ENCODE measurements at places on chromosomes 2 and 18.

- DNase-seq = no peak
Observed at GRCh38 chr2:162473-163382, 101.1 kb downstream of the SH3YL1 start.

DNA sequence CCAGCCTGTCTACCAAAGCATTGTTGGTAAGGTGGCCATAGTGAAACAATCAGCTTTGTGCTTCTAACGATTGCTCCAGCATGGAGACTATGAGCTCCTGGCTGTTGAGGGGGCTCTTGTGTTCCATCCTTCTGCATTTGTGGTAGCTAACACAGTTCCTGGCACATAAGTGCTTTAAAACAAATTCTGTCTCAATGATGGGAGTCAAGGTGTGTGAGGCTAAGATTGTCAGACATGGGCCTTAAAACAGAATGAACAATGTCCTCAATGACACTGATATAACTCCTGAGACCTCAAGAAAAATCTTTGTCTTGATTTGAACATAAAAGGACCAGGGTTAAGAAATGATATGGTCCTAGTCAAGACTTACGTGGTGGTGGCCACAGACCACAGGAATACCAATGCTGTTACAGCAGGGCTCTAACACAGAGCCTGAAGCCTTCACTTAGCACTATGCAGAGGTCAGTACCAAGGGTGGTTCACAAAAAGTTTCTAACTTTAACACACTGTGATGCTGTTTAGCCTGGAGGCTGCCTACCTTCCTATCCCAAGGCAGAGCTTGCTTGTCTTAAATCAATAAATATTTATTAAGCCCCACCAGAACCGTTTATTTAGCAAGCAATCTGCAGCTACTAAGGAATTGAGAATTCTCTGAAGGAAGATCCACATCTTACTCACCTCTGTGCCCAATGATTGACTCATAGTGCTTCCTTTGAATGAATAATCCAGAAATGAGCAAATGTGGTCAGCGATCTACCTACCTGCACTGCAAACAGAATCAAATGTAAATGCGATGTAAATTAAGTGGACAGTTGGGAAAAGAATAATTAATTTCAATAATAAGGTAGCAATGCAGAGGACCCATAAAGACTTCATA lies 35.1 kb downstream of the EVA1A start:
- DNase-seq = no peak

GRCh38 chr18:13560306-13560705 lies 166.1 kb downstream of the FAM210A start:
- DNase-seq = no peak

DNA sequence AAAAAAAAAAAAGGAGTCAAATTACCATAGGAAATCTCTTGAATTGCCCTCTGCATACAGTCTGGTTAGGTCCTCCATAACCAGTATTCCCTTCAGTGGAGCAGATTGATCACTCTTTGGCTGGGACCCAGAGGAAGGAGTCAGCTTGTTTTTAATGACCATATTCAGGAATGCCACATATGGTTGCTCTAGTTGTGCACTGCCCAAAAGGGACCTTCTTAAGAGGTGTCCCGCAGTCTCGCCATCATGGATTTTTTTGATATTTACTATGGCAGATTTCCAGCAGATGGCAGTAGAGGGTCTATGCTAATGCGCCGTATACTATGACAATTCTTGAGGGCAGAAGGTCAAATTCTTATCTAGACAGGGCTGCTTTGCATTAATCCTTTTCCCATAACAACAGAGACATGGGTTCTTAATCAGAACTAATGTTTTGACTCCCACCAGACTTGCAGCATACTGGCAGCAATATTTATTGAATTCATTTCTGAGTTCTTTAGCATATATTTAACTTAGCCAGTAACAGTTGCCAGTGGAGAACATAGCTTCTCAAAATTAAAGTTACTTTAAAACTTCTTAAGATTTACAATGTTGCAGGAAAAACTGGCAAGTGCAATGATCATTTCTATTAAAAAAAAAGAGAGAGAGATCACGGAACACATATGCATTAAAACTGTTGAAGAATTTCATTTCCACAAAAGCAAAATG lies 31.8 kb upstream of the INPP4A start:
- DNase-seq = no peak

- DNase-seq = no peak
Observed at GRCh38 chr2:1794821-1795220, 50.5 kb upstream of the PXDN start.

- DNase-seq = no peak
Observed at GRCh38 chr2:204135752-204136151, 199.2 kb downstream of the ICOS start.

DNA sequence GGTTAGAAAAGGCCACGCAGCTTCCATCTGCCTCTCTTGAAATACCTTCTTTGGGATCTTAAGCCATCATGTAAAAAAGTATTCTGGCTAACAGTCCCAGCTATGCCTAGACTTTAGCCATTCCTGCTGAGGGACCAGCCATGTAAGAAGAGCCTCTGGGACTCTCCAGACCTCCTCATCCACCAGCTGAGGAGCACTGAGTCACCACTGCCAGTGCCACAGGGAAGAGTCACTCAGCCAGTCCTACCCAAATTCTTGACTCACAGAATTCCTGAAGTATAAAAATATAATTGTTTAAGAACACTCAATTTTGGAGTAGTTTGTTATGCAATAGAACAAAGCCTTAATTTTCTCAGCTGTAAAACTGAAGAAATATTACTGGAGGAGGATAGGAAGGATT lies 436.7 kb downstream of the ZEB2 start:
- no peak for DNase-seq

DNA sequence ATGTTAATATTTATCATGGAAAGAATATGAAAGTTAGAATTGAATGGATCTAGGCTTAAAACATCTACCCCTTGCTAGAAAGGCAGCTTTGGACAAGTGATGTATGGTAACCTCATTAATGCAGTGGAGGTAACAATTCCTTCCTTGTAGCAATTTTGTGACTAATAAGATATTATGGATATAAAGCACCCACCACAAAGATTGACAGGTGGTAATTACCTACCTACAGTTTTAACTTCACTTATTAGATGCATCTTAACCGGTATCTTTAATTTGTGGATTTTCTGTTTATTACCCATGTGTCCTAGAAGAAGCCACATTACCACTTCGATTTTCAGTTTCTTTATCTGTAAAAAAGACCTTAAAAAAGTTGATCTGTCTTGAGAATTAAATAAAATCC lies 367.0 kb downstream of the DSC3 start:
- no peak for DNase-seq

GRCh38 chr2:162017233-162017632 lies 56.8 kb downstream of the DPP4 start:
- no peak for DNase-seq

DNA sequence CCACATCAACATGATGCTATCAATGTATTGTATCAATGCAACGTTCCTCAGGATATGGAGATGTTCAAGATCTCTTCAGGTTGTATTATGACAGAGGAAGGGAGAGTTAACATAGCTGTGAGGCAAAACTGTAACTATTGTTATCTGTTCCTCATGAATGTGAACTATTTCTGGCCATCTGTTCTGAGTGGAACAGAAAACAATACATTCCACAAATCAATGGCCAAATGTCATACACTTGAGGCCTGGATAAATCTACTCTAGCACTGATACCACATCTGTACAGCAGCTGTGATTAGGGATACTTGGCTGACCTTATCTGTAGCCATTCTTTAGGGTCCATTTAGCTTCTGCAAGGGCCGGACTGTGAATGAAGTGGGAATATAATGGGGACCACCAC lies 447.9 kb downstream of the IRS1 start:
- no peak for DNase-seq

- DNase-seq = no peak
Observed at GRCh38 chr2:238254095-238254723, 14.4 kb upstream of the HES6 start.

- DNase-seq = no peak
Observed at GRCh38 chr2:63820969-63821368, 20.7 kb upstream of the UGP2 start.

DNA sequence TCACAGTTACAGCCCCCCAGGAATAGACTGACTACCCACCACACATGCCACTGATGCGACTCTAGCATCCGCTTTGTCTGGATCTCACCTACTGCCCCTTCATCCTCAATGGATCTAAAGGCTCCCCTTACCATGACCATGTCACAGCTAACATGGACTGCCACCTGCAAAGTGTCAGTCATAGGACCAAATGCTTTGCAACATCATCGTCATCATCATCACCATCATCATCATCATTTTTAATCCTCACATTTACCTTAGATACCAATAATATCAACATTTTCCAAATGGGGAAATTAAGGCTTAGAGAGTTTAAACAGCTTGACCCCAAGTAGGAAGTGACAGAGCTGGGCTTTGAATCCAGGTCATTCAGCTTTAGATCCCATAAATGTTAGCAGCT lies 60.1 kb upstream of the NEDD4L start:
- DNase-seq = no peak

- no peak for DNase-seq
Observed at GRCh38 chr2:73257425-73258125, 23.5 kb downstream of the CCT7 start.

DNA sequence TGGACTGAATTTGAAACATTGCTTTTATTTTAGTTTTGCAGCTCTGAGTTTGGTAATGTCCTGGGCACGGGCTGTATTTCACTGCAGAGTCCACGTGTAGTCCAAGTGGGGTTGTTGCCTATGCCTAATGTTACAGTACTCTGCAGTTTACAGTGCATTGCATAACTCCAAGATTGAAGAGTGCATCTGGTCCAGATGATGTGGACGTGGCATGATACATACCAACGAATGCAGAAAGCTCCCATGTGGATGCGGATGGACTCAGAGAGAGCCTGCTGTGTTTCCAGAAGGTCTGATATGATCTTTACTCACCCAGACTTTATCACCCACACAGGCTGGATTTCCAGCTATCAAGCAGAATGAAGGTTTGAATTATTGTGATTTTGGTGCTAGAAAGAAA lies 44.4 kb upstream of the CCDC68 start:
- DNase-seq = no peak

DNA sequence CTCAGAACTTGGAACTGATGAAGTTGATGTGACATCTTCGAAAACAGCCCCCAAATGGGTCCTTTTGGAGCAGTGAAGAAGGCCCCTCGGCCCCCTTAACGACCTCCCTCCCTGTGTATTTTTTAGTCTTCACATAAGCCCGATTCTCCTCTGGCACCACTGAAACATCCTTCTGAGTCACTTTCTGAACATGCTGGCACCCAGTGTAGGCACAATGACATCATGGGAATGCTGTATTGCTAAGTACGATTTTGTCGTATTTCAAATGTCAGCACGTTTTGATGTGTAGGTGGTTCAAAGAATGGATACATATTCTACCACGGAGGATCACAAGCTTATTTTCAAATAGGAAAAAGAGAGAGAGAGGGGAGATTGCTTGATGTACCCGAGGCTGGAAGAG lies 111.7 kb upstream of the RIOK3 start:
- no peak for DNase-seq

DNA sequence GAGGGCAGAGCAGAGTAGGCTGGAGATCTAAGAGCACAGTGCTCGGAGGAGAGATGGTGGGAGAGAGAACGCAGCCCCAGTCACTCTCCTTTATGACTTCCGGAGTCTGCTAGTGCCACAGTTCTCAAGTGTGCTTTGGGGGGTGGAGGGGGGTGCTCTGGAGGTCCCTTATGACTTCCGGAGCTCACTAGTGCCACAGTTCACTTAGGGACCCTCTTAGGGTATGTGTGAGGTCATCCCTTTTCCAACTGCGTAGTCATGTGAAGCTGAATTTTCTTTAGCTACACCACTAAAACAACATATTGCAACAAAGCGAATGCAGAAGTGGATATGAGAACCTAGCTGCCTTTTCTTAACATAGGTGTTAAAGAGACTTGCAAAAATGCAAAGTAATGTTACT lies 153.7 kb upstream of the KCTD1 start:
- DNase-seq = no peak

GRCh38 chr18:45590036-45590886 lies 25.0 kb upstream of the SLC14A2 start:
- DNase-seq = no peak

DNA sequence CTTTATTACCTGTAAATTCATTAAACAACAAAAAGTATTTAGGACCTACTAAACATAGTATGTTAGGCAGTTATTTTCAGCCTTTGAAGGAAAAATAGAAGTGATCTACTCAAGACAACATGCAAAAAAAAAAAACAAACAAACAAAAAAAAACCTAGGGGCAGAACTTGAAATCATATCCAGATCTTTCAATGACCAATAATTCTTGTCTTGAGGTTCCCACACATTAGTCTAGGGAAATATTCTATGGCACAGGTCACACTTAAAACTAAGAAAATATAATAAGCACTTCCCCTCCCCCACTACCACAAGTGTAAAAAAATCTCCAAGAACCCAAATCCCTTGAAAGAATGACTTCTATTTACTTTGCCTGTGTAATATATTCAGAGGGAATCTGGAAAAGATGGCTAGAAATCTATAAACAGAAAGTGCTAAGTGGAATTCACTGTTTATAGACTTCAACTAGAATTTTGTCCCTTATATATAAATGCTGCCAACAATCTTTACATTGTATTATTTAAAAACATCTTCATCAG lies 3.5 kb downstream of the PELI1 start:
- DNase-seq = no peak

- DNase-seq = no peak
Observed at GRCh38 chr18:36179562-36180355, 7.5 kb upstream of the MOCOS start.

GRCh38 chr2:239137898-239138283 lies 262.9 kb downstream of the HDAC4 start:
- no peak for DNase-seq

GRCh38 chr2:67576991-67577390 lies 179.9 kb downstream of the ETAA1 start:
- no peak for DNase-seq

DNA sequence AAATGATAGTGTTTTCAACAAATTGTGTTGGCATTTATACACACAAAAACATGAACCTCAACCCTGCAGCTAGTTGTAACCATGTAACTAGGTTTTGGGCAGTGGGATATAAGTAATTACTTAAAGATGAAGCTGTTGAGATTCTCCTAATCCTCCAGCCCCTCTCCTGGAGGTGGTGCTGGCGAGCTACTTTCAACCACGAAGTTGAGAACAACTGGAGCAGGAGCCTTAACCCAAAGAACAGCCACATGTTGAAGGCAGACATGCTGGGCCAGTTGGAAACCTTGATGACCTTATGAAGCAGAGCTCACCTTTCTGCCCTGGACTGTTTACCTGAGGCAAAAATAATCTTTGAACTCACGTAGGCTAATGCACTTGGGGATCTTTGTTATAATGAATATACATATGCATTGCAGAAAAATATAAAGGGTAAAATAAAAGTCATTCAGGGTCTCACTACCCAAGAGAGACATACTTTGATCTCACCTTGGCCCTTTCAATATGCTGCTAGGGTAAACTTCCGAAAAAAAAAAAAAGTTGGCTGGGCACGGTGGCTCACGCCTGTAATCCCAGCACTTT lies 89.6 kb upstream of the NPAS2 start:
- no peak for DNase-seq

Measured in thoracic aorta (tissue), 2 donors.